Fibroblast of skin of right quadriceps (primary cell): ENCODE measurements at places on chromosomes 12 and 14.

GRCh38 chr12:15428632-15429031, 106.3 kb downstream of the PTPRO start:
- DNase-seq = no peak

DNA sequence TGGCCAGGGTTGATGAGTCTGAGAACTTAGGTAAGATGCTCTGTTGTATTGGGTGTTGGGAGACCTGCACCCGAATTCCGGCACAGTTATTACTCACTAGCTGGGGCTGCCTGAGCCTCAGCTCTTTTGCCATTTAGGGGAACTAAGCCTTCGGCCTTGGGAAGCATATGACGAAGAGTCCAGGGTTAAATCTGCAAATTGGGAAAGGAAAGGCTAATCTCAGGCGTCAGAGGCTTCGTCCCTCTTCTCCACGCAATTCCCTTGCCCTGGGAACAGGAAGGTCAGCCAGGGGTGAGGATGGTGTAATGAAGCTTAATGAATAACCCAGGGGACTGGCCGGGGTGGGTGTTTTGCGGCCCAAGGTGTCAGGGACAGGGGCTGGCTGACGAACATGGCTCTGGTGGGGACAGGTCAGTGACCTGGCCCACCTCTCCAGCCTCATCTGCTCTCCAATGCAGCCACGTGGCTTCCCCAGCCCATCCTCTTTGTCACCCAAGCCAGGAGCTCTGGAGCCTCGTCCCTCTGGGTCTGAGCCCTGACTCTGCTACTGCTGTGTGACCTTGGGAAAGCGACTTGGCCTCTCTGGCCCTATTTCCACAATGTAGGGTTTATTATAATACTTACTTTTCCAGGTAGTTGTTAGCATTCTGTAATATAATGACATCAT, 3.8 kb upstream of the SDSL start:
- DNase-seq = no peak

GRCh38 chr12:114396153-114396868, 9.6 kb downstream of the TBX5 start:
- DNase-seq = no peak

DNA sequence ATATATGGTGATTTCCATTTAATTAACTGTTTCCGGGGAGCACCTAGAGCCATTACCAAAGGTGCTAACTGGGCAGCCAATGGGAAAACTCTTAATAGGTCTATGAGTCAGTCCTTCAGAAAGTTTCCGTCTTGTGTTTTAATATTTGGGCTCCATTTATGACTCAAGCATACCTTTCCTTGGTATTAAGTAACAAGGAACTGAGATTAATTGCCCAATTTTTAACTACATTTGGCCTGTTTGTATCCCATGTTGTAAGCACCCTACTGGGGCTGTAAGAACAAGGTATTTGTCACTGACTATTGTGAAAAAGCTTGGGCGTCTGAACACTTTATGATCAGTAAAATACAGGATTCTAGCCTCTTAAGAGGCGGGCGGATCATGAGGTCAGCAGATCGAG, 62.8 kb upstream of the FOXN3 start:
- no peak for DNase-seq

DNA sequence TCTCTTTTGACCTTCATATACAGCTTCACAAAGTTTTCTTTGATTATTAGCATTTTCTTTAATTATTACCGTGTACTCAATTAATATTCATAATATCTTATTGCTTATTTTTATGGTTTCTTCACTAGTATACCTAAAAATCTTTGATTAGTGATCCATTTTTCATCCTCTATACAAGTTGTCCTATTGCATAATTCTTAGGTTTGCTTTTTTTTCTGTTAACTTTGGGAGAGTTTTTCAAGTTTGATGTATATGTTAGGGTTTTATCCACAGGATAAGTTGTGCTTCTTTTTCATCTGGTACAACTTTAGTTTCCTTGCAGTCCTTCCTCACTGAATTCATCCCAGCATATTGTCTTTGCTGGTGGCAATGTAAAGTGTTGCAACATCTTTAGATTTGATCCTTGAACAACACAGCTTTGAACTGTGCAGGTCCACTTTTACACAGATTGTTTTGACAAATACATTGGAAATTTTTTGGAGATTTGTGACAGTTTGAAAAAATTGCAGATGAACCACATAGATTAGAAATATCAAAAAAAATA, 88.6 kb upstream of the NAV3 start:
- no peak for DNase-seq

DNA sequence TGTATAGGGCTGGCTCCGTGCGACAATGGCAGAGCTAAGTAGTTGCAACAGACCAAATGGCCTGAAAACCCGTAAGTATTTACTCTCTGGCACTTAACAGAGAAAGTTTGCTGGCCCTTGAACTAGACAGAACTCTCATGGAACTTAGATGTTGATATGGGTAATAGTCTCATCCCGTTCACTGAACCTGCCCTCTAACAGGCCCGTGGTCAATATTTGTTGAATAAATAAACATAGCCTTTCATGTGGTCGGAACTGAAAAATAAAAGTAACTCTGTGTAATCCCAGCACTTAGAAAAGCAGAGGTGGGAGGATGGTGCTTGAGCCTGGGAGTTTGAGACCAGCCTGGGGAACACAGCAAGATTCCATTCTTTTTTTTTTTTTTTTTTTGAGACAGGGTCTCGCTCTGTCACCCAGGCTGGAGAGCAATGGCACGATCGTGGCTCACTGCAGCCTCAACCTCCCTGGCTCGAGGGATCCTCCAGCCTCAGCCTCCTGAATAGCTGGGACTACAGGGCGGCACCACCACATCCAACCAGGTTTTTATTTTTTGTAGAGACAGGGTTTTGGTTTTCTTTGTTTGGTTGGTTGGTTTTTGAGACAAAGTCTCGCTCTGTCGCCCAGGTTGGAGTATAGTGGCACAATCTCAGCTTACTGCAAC, 29.7 kb downstream of the KDM2B start:
- DNase-seq = no peak

- no peak for DNase-seq
Measured at GRCh38 chr12:97716356-97716755, 253.8 kb downstream of the RMST start.

DNA sequence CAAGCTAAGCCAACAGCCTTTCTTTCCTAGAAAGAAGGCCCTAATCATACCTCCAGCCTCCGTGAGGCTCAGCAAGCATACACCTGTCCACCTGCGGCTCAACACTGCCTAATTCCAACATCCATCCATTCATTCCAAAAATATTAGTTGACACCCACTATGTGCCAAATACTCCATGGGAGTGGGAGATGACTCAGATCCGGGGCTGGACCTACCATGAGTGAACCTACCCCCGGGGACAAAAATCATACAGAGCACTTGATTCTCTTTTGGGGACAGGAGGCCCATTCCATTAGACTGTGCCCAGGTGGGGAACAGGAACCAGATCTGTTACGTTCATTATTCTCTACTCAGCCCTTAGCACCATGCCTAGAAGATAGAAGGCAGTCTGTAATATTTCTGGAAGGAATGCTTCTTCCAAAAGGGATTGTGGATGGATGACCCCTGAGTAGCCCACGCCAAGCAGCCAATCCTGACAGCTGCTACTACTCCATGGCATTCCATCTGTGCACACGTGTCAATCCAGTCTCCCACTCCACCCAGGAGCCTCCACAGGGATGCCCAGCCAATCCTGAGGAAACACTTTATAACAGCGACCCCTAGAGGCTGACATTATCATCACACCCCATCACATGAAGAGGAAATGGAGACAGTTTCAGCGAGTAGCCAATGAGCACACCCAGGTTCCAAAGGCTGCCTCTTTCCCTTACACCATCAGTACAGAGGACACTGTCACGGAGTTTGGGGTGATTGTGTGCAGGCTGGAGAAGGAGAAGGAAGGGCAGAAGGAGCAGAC, 170.7 kb downstream of the ESRRB start:
- DNase-seq = no peak

DNA sequence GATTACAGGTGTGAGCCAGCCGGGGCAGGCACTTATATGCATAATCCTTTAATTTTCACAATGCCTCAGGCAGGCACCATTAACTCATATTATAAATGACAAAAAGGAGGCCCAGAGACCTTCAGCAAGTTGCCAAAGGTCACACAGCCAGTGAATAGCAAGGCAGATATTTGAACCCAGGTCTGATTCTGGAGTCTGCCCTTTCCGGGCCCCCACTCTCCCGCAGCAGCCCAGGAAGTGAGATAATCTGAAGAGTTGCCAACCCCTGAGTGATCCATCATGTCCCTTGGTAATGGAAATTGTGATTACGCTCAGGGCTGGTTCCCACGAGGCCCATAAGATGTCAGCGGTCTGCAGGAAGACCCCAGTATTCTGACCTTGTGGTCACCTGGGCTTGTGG, 95.3 kb upstream of the MED13L start:
- peak; percentile 48 for DNase-seq

DNA sequence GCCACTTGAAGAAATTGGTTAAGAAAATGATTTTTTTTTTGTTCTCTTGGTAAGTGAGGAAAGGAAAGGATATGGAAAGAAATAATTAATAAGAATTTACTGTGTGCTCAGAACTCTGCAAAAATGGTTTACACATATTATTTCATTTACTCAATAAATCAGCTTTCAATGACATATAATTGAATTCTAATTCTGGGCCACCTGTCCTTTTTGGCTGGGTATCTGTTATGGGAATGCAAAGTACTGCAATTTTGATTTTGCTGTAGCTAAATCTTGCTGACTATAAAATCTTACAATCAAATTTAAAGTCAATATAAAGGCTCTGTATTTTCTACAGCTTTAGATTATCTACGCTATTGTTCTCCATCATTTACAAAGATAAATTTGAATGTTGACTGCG, 147.1 kb downstream of the GRIP1 start:
- no peak for DNase-seq

GRCh38 chr14:65604936-65605335, 192.4 kb downstream of the FUT8 start:
- peak; percentile 18 for DNase-seq

- no peak for DNase-seq
Measured at GRCh38 chr14:50649691-50650090, 18.4 kb downstream of the SAV1 start.

- no peak for DNase-seq
Measured at GRCh38 chr14:104214431-104215218, 76.2 kb downstream of the KIF26A start.

DNA sequence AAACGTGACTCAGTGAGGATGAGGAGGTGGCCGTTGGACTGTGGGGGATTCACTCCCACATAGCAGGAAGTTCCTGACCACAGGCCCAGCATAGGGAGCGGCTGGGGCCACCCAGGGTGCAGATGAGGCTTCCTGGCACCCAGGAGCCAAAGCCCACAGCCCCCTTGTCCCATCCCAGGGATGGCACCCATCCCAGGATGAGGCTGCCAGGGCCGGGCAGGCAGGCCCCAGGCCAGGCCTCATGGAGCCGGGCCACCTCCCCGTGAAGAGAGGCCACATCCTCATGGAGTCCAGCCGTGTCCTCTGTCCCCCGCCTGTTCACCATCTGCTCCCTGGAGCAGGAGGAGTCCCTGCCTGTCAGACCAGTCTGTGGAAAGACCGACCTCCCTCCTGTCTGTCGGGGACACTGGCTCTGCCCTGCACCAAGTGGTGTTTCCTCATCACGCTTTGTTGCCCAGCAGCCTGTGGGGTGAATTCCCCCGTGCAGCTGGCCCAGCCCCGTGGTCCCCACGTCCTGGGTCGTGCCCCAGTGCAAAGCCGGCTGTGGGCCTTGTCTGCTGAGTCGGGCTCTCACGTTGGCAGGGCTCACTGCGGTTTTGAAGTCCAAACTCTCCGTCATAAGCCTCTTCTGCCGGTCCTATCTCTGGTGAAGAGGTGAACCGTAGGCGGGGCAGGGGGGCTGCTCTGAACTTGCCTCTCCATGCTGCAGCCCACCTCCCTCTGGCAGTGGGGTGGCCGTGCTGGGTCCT, 24.5 kb downstream of the MMP17 start:
- peak; percentile 54 for DNase-seq

- no peak for DNase-seq
Measured at GRCh38 chr12:45872446-45872845, 117.9 kb downstream of the SCAF11 start.

DNA sequence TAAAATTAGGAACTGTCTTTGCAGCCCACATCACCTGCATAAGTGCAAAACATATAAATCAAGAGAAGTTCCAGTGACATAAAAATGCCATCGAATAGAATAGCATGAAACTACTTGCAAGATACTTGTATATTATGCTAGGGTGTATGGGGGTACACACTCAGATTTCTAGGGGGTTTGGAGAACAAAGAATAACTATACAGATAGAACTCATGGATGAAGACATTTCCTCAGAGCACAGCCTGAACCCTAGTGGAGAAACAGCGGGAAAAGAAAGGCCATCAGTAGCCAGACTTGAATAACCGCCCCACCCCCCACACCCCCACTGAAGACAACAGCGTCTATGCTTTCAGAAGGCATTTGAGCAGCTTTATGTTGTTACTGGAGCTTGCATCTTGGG, 425.8 kb downstream of the NPAS3 start:
- peak; percentile 6 for DNase-seq

- no peak for DNase-seq
Measured at GRCh38 chr14:20818861-20819260, 16.2 kb upstream of the RNASE1 start.

- DNase-seq = peak; percentile 48
Measured at GRCh38 chr12:27464220-27464554, 17.7 kb downstream of the SMCO2 start.

- DNase-seq = peak; percentile 61
Measured at GRCh38 chr14:22887260-22887989, 4.4 kb downstream of the REM2 start.

DNA sequence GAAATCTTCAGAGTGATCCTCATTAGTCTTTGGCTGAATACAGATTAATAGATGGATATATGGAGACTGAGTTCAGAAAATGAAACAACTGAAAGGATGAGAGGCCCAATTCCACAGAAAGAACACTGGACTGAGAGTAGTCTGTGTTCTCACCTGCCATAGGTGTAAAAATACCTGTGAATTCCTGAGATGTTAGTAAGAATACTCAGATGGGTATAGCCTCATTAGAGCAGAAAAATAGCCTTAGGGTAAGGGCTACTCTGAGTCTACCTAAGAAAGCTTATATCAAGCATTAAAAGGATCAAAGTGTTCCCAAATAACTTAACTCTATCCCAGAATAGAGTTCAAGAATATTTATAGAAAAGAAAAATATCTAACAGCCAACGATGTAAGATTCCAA, 1510.3 kb upstream of the SEL1L start:
- DNase-seq = no peak

GRCh38 chr14:106844608-106845285, 1318.4 kb downstream of the TMEM121 start:
- no peak for DNase-seq

DNA sequence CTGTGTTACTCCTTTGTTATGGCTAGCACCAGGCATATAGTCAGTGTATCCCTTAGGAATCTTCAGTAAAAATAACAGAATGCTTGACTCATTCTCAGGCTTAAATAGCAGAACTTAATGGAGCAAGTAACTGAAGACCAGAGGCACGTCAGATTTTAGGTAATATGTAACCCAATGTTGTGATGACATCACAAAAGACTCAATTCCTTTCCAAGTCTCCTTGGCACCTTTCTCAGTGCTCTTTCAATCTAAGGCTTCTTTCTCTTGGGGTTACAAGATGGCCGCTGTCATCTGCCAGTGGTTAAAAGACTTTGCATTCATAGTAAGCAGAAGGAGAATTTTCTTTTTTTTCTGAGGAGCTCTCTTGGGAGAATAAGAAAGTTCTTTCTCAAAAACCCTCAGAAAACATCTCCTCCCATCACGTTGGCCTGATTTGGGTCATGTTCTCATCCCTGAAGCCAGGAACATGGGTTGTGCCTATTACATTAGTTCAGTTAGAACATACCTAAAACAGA, 33.4 kb upstream of the DCN start:
- peak; percentile 53 for DNase-seq
